ENCODE measurements at places on chromosomes 4 and X.

GRCh38 chrX:153190381-153190780, 11.3 kb downstream of the MAGEA1 start:
- DNase-seq = no peak

DNA sequence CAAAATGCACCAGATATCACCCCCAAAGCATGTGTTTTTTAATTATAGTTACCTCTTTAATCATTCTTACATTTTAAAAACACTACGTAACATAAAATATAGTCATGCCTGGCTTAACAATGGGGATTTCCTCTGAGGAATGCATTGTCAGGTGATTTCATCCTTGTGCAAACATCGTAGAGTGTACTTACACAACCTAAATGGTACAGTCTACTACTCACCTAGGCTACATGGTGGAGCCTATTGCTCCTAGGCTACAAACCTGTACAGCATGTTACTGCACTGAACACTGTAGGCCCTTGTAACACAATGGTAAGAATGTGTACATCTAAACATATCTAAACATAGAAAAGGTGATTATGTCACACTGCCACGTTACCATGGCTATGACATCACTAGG, 208.6 kb downstream of the SPOCK3 start:
- no peak for DNase-seq

DNA sequence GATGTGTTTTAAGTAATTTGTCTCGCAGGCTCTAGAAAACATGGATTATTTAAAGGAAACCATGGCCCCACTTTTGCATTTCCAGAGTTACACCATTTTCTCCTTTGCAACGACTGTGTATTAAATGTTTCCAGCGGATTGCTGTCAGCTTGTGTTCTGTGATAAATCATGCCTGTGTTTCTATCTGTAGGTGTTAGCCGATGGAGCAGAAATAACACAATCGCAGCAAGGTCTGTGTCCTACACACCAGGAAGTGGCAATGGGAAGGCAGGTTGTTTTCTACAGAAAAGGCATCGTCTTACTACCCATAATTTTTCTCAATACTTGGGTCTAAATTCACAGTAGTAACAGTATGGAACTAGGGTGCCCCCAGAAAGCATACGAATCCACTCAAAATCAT, 590.1 kb downstream of the NLGN4X start:
- DNase-seq = no peak

- peak; percentile 51 for DNase-seq
Observed at GRCh38 chrX:45758738-45759397, 558.2 kb upstream of the DIPK2B start.

GRCh38 chr4:1291996-1292702, 2.5 kb downstream of the MAEA start:
- DNase-seq = no peak

DNA sequence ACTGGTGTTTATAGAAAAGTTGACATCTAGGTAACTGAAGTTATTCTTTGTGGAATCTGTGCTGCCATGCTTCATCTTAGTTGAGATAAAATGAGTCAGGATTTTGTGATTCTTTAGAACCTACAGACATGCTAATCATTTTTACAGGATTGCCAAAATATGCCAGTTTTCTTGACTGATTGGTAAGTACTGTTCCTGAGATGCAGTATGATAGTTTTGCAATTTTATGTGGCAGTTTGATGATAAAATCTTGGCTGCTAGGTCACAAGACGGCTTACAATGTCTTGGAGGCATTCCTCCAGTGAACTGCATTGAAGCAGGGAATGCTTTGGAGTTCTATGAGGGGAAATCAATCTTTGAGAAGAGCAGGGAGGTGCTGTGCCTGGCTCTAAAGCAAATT, 104.4 kb upstream of the ESX1 start:
- DNase-seq = no peak

DNA sequence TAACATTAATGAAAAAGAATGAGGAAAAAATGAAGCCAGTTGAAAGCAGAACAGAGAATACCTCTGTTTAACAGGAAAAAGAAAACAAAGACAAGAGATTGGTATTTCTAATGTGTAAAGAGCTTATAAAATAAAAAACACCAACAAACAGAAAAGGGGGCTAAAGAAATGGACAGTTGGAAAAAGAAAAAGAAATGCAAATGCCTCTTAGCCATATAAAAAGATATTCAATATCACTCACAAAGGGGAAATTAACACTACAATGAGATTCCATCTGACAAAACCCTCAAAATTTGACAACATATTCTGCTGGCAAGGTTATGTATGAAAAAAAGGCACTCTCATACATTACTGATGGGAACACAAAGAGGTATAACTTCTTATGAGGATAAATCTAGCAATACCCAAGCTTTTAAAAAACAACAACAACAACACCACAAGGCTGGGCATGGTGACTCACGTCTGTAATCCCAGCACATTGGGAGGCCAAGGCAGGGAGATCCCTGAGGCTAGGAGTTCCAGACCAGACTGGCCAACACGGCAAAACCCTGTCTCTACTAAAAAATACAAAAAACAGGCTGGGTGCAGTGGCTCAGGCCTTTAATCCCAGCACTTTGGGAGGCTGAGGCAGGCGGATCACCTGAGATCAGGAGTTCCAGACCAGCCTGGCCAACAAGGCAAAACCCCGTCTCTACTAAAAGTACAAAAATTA, 75.8 kb downstream of the FRYL start:
- DNase-seq = no peak

DNA sequence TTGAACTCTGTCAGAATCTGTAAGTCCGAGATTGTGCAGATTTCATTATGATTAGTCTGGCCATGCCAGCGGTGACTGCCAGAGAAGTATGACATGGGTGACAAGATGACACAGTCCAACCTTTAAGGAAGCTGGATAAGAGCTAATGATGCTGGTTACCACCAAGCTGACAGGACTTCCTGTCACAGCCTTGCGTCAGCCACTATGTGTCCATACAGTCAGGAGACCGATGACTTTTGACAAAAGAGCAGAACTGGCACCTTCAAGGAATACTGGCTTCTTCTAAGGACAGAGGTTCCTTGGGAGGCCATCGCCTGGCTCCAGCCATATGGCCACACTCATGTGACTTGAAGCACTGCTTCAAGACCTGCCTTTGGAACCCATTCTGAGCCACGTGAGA, 67.2 kb upstream of the TFDP3 start:
- DNase-seq = no peak

- no peak for DNase-seq
Observed at GRCh38 chr4:8121292-8122015, 37.2 kb downstream of the ABLIM2 start.

DNA sequence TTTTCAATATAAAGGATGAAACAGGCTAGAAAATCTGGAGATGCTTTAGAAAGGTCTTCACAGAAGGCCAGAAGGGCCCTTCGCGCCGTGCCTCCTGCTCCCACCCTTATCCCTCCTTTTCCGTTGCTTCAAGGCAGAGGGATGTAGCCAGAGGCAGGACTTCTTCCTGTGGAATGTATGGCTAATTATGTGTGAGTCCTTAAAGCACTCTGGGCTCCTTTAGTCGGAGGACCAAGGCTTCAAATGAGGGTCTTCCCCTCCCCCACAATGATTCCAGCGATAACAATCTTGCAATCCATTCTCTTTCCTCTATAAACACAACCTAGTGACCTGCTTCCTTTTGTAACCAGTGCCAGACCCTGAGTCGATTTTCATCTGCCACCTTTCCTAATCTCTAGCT, 103.5 kb downstream of the GPC3 start:
- DNase-seq = no peak

DNA sequence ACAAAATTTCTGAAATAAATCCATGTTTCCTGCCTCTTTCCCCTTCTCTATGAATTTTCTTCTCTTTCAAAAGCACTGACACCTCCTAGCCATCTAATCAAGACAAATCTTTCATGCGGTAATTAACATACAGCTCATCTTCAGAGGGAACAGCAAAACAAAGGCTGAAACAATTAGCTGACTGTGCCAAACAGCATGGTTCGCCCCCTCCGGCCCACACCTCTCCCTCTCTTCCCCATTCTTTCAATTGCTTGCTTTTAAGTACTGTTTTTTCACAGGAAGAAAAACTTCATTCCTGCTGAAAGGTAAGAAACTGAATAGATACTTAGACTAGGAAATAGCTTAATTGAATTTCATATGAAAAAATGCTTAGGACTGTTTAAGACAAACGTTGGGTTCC, 291.1 kb upstream of the NOCT start:
- no peak for DNase-seq

DNA sequence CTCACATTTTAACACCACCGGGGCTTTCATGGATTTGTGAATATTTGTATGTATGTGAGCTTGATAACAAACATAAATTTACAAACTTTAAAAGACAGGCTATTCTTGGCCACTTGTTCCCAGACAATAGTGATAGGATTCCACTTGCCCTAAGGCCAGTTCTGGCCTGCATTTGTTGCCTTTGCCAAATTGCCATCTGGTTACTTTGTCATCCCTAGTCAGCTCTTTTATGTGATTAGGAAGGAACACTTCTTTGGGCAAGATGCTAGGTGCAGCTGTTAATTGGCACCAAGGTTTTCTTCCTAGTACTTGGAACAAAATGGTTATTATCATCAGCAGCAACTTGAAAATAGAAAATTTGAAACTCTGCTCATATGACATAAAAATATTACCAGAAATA, 63.3 kb downstream of the CCSER1 start:
- no peak for DNase-seq

GRCh38 chr4:19947349-19947748, 304.4 kb upstream of the SLIT2 start:
- peak; percentile 66 for DNase-seq

- DNase-seq = no peak
Observed at GRCh38 chrX:96729053-96729452, 44.4 kb downstream of the DIAPH2 start.

- DNase-seq = no peak
Observed at GRCh38 chrX:28997706-28998463, 410.6 kb downstream of the IL1RAPL1 start.

GRCh38 chr4:147388018-147388417, 92.9 kb upstream of the EDNRA start:
- peak; percentile 64 for DNase-seq

DNA sequence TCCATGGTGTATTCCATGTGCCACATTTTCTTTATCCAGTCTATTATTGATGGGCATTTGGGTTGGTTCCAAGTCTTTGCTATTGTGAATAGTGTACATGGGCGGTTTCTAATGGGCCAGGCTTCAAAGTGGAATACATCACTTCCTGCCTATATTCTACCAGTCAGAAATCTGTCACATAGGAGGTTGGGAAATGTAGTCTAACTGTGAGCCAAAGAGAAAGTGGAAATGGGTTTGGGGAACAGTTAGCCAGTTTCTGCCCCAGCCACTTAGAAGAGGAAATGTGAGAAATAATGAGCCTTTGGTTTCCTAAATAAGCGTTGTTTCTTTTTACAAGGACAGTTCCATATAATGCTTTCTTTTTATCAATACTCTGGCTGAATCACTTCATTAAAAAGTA, 85.1 kb upstream of the AP1S2 start:
- no peak for DNase-seq

DNA sequence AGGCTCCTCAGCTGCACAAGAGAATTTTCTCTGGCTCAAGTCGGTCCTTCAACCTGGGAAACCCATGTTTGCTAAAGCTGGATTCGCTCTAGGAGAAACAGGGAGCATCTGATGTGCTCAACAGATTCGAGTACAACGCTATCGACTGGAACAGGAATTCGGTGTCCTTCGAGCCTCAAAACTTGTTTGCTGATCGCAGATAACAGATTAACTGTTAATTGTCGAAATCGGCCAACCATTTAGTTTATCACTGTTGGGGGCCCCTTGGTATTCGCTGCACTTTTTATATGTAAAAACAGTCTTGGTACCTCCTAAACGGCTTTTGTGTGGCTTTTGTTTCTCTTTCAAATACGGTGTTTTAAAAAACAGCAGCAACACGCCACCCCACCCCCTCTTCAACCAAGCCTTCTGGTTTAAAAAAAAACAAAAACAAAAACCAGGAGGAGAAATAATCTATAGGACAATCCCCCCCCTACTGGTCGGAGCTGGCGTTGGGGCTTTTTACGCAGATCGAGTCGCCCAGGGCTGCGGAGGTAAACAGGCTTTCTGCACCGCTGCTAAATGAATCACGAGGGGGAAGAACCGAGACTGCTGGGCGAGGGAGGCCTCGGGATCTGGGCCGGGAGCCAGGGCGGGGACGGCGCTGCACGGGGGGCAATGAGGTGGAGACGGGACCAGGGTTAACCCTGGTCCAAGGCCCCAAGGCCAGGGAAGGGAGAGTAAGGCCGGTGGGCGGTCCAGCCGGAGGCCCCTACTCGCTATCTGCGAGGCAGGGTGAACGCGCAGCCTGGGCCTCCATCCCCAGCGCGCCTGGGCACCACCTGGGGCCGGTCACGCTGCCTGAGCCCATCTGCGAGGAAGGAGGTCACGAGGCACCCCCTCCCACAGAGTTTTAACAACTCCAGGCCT, 71.7 kb upstream of the BCOR start:
- peak; percentile 89 for DNase-seq

DNA sequence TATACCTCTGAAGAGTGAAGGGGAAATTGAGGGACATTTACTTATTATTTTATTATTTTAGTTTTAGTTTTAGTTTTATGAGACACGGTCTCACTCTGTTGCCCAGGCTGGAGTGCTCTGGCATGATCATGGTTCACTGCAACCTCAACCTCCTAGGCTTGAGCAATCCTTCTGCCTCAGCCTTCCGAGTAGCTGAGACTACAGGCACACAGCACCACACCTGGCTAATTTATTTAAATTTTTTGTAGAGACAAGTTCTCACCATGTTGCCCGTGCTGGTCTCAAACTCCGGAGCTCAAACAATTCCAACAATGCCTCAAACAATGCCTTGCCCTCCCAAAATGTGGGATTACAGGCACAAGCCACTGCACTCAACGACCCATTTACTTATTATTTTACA, 68.4 kb upstream of the BMP2K start:
- DNase-seq = no peak

GRCh38 chrX:50206753-50207152, 2.2 kb downstream of the CCNB3 start:
- no peak for DNase-seq

GRCh38 chr4:76539979-76540378, 105.0 kb downstream of the SHROOM3 start:
- peak; percentile 84 for DNase-seq

DNA sequence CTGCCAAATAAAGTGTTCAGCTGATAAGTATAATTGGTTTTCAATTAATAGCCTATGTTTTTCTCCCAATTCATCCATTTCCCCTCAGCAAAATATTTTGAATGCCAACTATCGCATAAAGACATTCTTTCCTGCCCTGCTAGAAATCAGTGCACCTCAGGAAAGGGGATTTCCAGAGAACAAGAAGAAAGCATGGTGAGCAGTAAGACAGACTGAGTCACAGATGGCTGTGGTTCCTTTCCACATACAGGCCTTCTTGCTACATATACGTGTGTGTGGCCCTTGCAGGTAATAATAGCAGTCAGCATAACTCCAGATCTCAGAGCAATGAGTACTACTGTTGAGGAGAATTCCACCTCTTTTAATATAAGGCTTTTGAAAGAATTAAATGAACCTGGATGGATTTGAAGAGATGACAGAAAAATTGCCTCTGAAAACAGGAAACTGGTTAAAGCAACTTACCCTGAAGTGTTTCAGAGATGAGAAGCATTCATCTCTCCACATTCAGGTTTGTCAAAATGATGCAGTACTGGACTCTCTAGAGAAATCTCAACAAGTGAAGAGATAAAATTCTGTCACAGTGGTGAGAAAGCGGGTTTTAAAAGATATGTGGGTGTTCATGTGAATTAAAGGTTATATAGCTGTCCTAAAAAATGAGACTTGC, 13.6 kb downstream of the GASK1B start:
- peak; percentile 67 for DNase-seq

- DNase-seq = peak; percentile 12
Observed at GRCh38 chrX:39753293-39753996, 344.3 kb downstream of the BCOR start.

GRCh38 chrX:129980540-129981199, 1.8 kb upstream of the BCORL1 start:
- DNase-seq = no peak

Data from fibroblast of skin of right biceps (primary cell).